ENCODE measurements at places on chromosomes 2 and 18. TPM values are rescaled to one million over a fixed set of nuclear protein-coding genes. Genes with fewer than 3 reads are reported as not detected.

Gene IL37
- total RNA-seq, result not detected

Gene NYAP2
- total RNA-seq, result not detected

Gene USP40
- total RNA-seq, result 34.5 TPM

Gene UGT1A5
- total RNA-seq, result not detected

Gene SP9
- total RNA-seq, result not detected

Gene CFAP65
- not detected for total RNA-seq

Gene TMEM17
- 1.5 TPM for total RNA-seq

Gene MTCL1
- total RNA-seq, result 87.9 TPM

DNA sequence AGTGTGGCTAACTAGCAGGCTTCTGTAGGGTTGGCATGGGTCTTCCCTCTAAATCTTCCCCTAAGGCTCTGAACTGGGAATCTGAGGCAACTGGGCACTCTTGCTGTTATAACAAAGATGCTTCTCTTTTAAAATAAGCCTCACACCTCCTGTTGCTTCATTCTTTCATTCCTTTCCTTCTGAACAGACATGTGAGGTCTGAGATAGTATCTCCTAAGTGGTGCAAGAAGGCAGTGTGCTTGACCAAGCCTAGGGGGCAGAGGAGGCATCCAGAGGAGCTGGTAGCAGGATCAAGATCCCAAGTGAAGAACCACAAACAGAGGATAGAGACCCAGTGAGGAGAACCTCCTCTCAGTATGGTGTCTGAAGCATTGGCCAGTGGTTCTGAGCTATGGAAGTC, 90.9 kb downstream of the TTC27 start:
- DNase-seq, result no peak

- DNase-seq, result no peak
These were observed 1510.2 kb upstream of the DDX18 start for GRCh38 chr2:116304328-116304727.

GRCh38 chr2:142041996-142042395, 88.8 kb downstream of the LRP1B start:
- DNase-seq, result no peak

GRCh38 chr2:241876528-241877196, 7.1 kb downstream of the RTP5 start:
- DNase-seq, result no peak

- no peak for DNase-seq
These were observed 223.5 kb downstream of the PIK3C3 start for GRCh38 chr18:42178376-42179080.

DNA sequence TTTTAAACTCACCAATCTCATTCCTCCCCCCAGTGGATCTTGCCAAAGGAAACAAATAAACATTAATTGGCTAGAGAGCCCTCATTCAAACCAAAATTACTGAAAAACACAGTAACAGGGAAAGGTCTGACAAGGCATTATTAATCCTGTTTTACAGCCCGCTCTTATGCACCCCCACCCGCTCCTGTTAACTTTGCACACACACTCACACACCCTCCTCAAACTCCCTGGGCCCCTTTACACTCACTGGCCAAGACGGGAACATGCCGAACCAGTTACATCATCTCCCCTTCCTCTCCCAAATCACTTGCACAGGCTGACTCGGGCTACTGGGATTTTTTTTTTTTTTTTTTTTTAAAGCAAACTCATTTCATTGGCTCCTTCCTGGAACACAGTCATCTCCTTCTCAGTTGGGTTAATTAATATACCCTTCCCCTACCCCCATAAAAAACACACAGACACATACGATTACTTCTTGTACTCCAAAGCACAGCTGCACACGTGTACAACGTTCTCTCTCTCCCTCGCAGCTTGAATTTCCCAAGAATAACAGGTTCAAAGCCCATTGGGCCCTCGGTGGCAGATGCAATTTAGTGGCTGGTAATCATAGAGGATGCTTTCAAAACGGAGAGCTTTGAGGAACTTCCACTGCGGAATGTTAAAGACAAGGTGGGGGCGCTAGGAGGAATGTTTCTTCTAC, 31.8 kb downstream of the KLF7 start:
- peak; percentile 93 for DNase-seq

DNA sequence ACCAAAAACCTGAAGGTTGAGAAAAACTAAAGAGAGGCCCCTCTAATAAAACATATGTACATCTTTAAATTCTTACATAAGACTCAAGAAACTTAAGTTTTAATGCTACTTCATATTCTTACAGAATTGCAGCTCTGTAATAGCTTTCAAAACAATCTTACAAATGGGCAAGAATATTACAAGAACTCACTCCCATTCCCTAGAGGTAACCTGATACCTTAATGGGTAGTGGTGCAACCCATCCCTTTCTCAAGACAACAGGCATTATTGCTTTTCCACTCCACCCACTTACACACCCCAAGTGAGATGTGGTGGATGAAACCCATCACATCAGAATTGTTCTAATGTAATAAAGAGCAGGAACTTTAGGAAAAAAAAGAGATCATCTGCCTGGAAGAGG, 103.7 kb downstream of the RBMS1 start:
- no peak for DNase-seq

DNA sequence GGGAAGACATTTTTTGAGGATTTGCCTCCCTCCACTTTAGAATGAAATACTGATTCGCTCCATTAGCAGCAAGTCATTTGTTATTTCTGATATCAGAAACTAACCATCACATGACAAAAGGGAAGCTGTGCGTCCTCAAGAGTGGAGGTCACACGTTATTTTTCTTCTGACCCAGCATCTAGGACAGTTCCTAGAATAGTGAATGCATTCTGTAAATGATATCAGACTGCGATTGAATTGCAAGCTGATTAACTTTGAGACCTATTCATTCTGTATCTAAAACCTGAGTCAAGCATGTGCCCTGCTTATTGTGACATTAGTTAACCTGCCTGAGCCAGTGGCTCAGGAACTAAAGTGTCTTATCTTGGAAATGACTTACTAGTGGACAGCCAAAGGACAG, 10.1 kb downstream of the DAPL1 start:
- no peak for DNase-seq

GRCh38 chr2:218264773-218265561, 4.2 kb downstream of the GPBAR1 start:
- peak; percentile 63 for DNase-seq

GRCh38 chr18:70069382-70069781, 121.7 kb upstream of the CD226 start:
- no peak for DNase-seq

DNA sequence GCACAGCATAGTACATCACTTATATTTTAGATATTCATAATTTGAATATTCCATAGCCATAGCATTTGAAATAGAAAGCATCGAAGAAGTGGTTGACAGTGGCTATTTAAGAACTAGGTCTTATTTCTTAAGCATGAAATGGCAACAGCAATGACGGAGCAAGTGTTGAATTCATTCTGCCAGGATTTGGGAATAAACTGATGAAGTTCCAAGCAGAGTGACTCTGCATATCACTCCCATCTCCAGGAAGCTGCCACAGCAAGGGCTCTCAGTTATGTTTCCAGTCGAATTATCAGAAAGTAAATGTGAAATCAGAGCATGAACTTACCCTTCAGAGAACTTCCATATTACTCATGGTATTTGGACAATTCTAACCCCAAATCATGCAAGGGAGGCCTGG, 208.1 kb downstream of the IKZF2 start:
- no peak for DNase-seq

DNA sequence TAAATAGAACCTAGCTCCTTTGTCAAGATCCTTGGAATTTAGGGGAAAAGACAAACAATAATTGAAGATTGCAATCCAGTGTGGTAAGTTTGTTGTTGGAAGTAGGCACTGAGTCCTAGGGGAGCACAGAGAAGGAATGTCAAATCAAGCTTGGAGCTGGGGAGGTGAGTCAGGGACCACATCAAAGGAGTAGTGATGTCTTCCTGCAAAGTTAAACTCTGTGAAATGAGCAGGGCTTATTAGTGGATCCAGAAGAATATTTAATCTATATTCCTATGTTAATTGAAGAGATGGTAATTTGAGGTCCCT, 41.7 kb upstream of the NABP1 start:
- no peak for DNase-seq

GRCh38 chr2:105553538-105554196, 154.8 kb upstream of the FHL2 start:
- no peak for DNase-seq
